Panc1 (cell line): ENCODE measurements at places on chromosomes 2 and 18.

DNA sequence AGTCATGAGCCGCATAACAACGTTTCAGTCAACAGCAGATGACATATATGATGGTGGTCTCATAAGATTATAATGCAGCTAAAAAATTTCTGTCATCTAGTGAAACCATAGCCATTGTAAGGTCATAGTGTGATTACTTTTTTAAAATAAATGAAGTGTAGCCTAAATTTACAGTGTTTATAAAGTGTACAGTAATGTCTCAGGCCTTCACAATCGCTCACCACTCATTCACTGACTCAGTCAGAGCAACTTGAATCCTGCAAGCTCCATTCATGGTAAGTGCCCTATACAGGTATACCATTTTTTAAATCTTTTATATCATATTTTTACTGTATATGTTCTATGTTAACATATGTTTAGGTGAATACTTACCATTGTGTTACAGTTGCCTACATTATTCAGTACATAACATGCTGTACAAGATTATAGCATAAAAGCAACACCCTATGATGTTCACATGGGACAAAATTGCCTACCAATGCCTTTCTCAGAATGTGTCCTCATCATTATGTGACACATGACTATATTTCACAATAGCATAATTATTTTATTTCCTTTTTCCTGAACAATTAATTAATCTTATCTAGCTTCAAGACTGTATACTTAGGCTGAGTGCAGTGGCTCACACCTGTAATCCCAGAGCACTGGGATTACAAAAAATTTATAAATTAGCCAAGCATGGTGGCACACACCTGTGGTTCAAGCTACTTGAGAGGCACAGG, 1115.9 kb upstream of the ZEB2 start:
- no peak for DNase-seq

DNA sequence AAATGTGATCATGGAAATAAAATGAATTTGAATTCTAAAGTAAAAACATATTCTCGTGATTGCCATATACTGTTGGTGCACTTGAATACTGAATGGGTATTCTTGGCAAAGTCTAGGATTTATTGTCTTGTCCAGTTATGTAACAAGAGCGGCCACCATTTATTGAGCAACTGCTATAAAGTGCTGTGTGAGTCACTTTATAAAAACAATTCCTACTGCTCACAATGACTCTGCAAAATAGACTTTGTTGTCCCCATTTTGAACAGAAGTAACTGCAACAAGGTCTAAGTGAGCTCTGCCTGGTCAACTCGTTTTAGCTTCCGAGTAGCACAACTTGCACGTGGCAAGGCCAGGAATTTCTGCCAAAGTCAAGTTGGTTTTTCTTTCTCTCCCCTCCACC, 995.6 kb upstream of the FANCL start:
- no peak for DNase-seq

- no peak for DNase-seq
These were observed 21.7 kb upstream of the UGP2 start for GRCh38 chr2:63819765-63820717.

DNA sequence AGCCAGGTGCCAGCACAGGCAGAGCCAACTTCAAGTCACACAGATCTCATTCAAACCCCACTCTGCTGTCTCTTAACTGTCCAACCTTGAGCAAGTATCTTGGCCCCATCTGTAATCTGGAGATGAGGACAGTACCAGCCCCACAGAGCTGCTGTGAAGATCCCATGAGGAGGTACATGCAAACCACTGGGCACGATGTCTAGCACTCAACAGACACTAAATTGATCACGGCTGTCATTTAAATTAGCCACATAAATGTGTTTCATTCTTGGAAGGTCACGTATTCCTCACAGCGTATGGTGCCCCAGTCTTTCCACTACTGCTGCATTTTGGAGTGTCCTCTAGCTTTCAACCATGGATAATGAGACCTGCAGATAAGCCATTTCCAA, 167.6 kb upstream of the ID2 start:
- no peak for DNase-seq

GRCh38 chr2:200357845-200358244, 51.4 kb downstream of the SPATS2L start:
- DNase-seq, result no peak

DNA sequence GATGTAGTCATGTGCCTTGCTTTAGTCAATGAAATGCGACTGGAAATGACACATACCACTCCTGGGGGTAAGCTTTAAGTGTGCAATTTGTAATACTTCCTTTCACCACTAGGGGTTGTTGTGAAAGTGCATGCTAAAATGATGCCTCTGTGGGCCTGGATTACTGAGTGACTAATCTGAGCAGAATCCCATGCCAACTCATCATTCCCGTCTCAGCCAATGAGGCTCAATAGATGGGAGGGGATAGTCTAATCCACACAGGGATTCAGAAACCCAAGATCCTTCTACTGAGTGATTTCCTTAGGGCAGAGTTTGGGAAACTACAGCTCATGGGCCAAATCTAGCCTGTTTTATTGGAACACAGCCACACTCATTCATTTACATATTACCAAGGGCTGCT, 54.0 kb downstream of the HRH4 start:
- peak; percentile 22 for DNase-seq

DNA sequence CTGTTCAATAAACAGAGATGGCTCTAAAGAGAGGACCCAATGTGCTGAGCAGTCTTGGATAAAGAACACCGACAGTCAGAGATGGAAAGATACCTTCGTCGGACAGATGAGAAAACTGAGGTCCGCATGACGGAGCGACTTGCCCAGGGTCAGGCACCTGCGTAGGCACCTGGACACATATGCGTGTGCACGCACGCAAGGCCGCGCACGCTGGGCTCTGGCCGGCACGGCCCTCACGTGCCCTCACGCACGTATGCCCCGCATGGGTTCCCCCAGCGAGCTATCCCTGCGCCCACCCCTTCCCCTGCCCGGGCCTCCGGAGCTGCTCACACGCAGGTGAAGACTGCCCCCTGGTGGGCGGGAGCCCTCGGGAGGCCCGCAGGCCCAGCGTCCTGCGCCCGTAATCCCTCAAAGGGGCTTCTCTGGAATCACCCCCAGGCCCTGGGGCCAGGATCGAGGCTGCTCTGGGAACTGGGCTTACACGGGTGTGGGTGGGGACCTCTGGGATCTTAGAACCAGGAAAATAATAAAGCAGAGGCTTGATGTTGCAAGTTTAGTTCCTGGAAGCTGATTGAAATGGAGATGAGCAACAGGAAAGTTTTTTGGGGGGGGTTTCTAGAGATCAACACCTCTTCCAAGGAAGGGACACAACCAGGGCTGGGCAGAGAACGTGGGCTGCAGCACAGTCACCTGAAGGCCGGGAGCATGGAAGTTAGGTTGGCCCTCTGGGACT, 246.3 kb downstream of the TNS1 start:
- no peak for DNase-seq
